ENCODE measurements at places on chromosomes 16 and 17.

GRCh38 chr17:55210292-55210691, 54.5 kb upstream of the HLF start:
- no peak for DNase-seq

GRCh38 chr17:71667661-71668060, 453.2 kb upstream of the SOX9 start:
- no peak for DNase-seq

DNA sequence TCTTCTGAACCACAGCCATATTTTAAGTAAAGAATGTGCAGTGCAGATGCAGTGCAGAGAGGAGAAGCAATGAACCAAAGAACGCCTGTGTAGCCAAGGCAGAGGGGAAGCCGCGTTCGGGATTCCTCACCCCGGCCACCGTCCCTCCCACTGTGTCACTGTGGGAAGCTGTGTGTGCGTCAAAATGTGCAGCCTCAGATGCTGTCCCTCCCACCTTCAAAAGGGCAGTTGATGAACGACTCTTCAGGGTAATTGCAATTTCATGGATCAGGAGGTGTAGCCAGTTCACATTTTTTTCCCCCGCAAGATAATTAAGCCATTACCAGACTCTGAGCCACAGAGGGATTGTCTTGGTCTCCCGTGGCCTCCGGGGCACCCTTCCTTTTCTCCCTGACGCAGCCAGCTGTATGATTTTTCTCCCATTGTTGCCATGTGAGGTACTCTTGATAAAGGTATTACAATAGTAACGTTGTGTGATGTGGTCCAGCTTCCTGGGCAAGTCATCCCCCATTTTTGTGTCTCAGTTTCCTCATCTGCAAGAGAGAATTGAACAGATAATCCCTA, 190.0 kb downstream of the FOXL1 start:
- no peak for DNase-seq

- no peak for DNase-seq
These were observed 167.1 kb upstream of the KIF2B start for GRCh38 chr17:53655591-53655990.

- peak; percentile 96 for DNase-seq
These were observed 1.5 kb upstream of the FAAP100 start for GRCh38 chr17:81553616-81554181.

- no peak for DNase-seq
These were observed 1.4 kb upstream of the RHOT2 start for GRCh38 chr16:666572-666971.

DNA sequence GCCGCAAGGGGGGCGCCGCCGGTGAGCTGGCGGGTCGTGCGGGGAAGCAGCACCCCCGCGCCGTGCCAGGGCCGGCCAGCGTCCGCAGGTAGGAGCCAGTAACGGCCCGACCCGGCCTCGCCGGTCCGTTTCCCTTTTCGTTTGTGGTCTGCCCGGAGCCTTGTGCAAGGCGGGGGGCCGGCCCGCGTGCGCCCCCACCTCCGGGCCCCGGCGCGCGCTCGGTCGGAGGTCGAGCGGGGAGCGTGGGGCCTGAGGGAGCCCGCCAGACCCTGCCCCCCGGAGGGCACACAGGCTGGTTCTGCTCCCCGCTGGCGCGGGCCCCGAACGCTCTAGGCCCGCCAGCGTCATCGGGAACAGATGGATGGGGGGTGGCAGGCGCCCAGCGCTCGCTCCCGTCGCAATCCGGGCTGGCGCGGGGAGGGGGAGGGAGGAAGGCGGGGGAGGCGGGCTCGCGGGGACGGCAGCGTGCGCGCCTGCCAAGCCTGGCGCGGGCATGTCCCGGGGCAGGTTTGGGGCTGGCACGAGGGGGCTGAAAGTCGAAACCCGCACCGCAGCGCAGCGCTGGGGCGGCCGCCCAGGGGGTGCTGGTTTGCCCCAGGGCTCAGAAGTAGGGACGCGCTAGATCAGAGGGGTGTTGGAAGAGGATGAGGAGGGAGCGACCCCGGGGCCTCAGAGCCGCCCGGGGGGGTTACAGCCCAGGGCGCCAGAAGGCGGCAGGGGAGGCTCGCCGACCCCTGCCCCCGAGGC, 1.5 kb upstream of the GSE1 start:
- DNase-seq: peak; percentile 73

DNA sequence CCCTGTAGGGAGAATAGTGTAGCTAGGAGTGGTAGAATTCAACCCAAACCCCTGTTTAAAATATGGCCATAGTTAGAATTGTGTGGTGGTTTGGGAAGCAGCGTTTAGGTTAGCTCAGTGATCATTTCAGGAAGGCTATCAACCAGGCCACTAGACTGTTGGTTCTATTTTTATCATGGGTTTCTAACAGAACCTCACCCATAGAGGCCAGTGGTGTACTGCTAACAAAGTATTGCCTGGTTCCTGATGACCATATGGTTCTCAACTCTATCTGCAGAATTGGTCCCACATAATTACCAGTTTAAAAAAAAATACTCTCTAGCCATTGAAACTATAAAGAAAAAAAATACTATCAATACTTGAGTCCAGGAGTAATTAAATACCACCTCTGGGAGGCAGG, 70.5 kb upstream of the RASL10B start:
- no peak for DNase-seq

- DNase-seq: no peak
These were observed 112.2 kb upstream of the ZNF750 start for GRCh38 chr17:82952019-82952418.

- DNase-seq: peak; percentile 24
These were observed 8.0 kb upstream of the VAT1L start for GRCh38 chr16:77780378-77780837.

DNA sequence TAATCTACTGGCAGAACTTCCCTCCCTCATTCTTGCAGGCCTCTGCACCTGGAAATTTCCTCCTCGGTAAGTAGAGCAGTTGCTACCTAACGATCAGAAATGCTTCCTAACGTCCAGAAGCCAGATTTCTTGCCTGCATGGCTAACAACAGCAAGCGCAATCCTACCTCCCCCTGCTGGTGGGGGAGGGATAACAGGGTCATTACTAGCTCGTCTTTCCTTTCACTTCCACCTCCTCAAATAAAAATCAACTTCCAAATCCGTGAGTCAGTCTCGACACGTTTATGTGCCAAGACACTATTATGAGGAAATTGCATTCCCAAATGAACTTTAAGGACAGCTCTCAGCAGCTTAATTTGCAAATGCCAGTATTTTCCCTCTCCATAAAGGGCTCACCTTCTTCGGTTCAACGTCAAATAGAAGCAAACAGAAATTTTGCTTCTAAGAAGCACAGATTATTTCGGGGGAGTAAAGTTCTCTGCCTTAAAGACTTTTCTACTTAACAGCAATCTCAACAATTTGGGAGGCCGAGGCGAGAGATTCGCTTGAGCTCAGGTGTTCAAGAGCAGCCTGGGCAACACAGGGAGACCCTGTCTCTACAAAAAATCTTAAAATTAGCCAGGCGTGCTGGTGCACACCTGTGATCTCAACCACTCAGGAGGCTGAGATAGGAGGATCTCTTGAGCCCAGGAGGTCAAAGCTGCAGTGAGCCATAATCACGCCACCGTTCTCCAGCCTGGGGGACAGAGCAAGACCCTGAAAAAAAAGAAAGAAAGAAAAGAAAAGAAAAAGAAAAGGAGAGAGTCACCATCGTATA, 188.6 kb upstream of the PSMD7 start:
- DNase-seq: no peak

- no peak for DNase-seq
These were observed 6.8 kb upstream of the CLUH start for GRCh38 chr17:2718150-2718938.

GRCh38 chr17:71494062-71494855, 626.6 kb upstream of the SOX9 start:
- DNase-seq: peak; percentile 19

GRCh38 chr16:84774810-84775209, 45.0 kb upstream of the CRISPLD2 start:
- DNase-seq: peak; percentile 78

DNA sequence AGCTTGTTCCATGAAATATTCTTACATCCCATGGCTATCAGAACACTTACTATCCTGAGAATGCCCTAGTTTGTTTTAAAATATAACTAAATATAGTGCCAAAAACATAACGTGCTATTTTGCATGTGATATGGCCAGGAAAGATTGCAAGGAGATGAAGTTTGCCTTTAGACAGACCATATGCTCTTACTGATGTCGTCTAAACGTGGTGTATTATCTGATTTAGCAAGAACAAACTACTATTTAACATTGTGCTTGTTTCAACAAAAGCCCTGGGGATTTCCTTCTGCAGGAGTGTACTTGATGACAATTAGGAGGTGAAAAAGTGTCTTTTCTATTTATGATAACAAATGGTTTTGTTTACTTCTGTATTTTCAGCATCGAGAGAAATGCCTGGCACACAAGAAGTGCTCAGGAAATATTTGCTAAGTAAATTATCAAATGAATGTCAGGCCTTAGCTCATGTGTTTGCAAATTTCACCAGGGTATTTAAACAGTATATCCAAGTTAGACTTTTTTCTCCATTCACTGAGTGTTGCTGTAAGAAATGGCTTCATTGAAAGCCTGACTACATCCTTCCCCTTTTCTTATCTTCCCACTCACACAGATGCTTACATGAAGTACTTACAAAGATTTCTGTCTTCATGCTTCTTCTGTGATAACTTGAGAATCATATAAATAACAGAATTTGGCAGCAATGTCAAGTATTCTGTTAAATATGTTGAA, 1033.6 kb downstream of the CDH8 start:
- no peak for DNase-seq

DNA sequence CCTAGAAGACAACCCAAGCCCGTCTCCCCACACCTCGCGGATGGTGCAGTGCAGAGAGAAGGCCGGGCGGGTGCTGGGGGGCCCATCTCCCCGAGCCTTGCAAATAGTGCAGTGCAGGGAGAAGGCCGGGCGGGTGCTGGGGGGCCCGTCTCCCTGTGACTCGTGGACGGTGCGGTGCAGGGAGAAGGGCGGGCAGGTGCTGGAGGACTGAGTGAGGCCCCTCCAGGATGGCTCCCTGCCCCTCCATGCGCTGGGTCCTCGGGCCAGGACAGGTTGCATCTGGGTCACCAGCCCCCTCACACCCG, 40.0 kb upstream of the ACSF3 start:
- no peak for DNase-seq

GRCh38 chr17:38322156-38322779, 21.5 kb downstream of the GPR179 start:
- no peak for DNase-seq

GRCh38 chr16:77913738-77914253, 108.6 kb upstream of the CLEC3A start:
- no peak for DNase-seq

- no peak for DNase-seq
These were observed 70.6 kb upstream of the CLEC3A start for GRCh38 chr16:77951788-77952187.

- no peak for DNase-seq
These were observed 123.0 kb upstream of the DYNLRB2 start for GRCh38 chr16:80417706-80418271.

- DNase-seq: peak; percentile 57
These were observed 42.2 kb upstream of the CORO6 start for GRCh38 chr17:29664743-29665480.

GRCh38 chr17:77943971-77944370, 14.5 kb upstream of the TNRC6C start:
- DNase-seq: no peak

DNA sequence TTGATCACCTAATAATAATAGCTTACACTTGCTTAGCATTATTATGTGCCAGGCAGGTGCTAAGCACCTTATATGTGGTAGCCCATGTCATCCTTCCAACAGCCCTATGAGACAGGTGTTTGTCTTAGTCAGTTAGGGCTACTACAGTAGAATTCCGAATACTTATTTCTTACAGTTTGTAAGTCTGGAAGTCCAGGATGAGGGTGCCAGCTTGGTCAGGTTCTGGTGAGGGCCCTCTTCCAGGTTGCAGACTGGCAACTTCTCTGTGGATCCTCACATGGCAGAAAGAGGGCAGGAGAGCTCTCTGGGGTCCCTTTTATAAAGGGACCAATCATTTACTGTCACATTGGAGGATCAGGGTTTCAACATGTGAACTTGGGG, 19.6 kb upstream of the MYH10 start:
- DNase-seq: no peak
